EL (cell line): ENCODE measurements at places on chromosomes 2 and 18.
A peak's percentile ranks its signal among the peaks of the same experiment; 100 is the strongest.

GRCh38 chr2:197378086-197378485 lies 56.7 kb downstream of the SF3B1 start:
- no peak for DNase-seq

DNA sequence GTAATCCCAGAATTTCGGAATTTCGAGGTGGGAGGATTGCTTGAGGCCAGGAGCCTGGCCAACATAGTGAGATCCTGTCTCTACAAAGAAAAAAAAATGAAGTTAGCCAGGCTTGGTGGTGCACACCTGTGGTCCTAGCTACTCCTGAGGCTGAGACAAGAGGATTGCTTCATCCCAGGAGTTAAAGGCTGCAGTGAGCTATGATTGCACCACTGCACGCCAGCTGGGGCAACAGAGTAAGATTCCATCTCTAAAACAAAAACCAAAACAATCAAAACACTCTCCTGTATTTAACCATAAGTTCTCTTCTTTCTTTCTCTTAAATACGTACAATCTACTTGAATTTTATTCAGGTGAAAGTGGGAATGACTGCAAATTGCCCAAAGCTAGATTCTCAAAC lies 33.8 kb upstream of the NEDD4L start:
- DNase-seq, result no peak

DNA sequence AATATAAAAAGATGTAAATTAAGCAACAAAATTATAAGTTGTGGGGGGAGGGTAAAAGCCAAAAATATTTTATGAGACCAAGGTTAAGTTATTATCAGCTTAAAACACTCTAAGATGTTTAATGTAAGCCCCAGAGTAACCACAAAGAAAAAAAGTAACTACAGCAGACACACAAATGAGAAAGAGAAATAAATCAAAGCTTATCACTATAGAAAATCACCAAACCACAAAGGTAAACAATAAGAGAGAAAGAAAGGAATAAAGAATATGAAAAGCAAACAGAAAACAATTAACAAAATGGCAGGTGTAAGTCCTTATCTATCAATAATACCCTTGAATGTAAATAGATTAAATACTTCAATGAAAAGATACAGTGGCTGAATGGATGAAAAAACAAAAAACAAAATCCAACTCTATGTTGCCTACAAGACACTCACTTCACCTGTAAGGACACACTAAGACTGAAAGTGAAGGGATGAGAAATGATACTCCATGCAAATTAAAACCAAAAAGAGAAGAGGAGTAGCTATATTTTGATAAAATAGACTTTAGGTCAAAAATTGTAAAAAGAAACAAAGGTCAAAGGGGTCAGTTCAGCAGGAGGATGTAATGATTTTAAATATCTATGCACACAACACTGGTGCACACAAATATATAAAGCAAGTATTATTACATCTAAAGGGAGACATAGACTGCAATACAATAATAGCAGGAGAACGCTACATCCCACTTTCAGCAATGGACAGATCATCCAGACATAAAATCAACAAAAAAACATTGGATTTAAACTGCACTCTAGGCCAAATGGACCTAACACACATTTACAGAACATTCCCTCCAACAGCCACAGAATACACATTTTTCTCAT lies 80.7 kb downstream of the PTPN2 start:
- no peak for DNase-seq

- no peak for DNase-seq
These were observed 12.4 kb upstream of the NBEAL1 start for GRCh38 chr2:203002054-203002821.

- DNase-seq, result no peak
These were observed 145.7 kb upstream of the HDAC4 start for GRCh38 chr2:239546541-239546940.

GRCh38 chr2:215207791-215208367 lies 69.5 kb upstream of the ABCA12 start:
- DNase-seq, result no peak

- no peak for DNase-seq
These were observed 147.0 kb downstream of the HDAC4 start for GRCh38 chr2:239253701-239254436.

- DNase-seq, result no peak
These were observed 48.4 kb downstream of the NPPC start for GRCh38 chr2:231877533-231878456.

DNA sequence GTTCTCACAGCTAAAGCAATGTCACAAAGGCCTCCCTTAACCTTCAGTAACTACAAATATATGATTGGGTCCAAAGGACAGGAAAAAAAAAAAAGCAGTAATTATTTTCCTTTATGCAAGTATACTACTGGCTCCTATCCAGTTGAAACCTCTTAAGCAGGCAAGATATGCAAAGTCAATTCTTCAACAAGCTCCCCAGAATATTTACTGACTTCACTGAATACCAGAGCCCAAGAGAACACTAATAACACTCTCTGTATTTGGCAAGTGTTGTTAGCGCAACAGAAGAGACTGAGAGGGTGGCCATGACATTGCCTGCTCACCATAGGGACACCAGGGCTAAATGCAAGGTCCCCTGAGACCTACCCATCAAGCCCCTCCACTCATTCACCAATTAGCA lies 74.5 kb downstream of the AP1S3 start:
- no peak for DNase-seq

GRCh38 chr2:140892436-140892835 lies 1238.4 kb downstream of the LRP1B start:
- peak; percentile 10 for DNase-seq

DNA sequence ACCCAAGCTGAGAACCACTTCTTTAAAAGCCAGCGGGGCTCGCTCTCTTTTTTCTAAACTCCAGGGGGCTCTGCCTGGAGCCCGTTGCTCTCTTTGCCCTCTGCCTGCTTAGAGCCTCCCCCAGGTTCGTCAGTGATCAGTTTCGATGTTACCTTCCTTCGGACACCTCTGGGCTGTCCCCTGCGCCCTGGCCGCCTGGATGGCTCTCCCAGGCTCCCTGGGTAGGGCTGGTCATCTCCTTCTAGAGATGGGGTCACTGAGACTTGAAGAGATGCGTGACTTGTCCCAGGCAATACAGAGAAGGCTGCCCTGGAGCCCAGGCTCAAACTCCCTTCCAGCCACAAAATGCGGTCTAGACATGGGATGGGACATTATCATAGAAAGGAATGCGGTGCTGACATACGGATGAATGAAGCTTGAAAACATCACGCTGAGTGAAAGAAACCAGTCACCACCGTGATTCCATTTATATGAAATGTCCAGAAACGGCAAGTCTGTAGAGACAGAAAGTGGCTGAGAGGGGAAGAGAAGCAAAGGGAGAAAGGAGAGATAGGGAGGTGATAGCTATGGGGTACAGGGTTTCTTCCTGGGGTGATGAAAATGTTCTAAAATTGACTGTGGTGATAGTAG lies 14.6 kb downstream of the KCNF1 start:
- DNase-seq, result no peak

GRCh38 chr18:72180689-72181088 lies 363.5 kb downstream of the CBLN2 start:
- no peak for DNase-seq

GRCh38 chr2:134574611-134575330 lies 144.0 kb downstream of the TMEM163 start:
- DNase-seq, result no peak
